ELR (cell line): ENCODE measurements at places on chromosomes 4 and X.

DNA sequence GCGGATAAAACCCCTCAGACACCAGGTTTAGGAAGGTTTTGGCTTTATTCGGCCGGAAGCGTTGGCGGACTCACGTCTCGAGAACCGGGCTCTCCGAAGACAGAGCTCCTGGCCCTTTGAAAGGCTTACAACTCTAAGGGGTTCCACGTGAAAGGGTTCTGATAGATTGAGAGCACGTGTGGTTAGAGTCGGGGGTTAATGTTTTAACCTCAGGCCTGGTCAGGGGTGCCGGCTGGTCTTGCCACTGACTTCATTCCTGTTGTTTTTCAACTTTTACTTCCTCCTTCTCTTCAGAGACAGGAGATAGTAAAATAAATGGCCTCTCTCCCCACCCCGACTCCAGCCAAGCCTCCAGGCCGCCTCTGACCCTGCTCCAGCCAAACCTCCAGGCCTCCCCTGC is 4.7 kb upstream of the ASMT start:
- no peak for DNase-seq

- no peak for DNase-seq
These were observed 528.3 kb upstream of the BOD1L1 start for GRCh38 chr4:14155803-14156202.

- DNase-seq, result peak; percentile 0
These were observed 435.7 kb upstream of the FMR1 start for GRCh38 chrX:147476008-147476407.

DNA sequence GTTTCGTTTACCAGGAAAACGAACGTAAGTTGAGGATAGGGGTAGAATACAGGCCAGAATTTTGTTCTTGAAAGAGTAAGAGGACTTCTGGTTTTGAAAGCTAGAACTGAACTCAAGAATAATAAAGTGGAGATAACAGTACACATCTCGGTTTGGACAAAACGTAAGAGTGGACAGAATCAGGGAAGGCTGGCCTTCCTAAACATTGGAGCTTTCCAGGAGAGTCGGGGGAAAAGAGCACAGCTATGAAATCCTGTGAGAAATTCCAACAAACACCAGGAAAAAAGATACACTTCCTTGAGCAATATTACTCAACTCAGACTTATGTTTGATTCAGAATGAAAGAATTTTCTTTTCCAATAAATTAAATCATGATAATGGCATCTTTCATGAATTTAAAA is 1.2 kb downstream of the CTSO start:
- DNase-seq, result peak; percentile 47

DNA sequence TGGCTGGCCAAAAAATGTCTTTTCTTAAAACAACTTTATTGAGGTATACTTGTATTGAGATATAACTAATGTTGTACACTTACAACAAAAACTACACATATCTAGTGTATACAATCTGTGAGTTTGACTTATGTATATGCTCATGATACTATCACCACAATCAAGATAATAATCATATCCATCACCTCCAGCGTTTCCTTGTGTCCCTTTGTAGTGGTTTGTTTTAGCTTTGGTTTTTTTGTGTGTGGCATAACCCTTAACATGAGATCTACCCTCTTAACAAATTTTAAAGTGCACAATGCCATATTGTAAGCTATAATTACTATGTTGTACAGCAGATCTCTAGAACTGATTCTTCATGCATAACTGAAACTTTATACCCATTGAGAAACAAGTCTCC is 13.4 kb upstream of the PCSK1N start:
- DNase-seq, result no peak

DNA sequence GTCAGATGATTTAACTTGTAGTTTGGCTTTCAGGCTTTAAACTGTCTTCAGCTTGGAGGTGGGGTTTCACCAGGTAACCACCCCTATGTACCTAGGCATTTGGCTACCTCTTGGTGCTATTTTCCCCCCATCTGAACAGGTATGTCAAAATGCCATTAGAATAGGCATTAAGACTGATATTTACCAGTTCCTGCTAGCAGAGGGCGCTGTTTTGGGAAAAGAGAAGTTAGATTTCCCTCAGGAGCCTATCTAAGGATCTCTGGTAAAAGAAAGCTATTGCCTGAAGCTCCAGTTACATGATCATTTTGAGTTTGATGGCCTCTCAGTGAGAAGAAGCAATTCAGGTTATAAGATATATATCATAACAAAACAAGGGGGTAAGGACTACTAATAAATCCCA is 879.1 kb downstream of the SH3BGRL start:
- DNase-seq, result no peak

DNA sequence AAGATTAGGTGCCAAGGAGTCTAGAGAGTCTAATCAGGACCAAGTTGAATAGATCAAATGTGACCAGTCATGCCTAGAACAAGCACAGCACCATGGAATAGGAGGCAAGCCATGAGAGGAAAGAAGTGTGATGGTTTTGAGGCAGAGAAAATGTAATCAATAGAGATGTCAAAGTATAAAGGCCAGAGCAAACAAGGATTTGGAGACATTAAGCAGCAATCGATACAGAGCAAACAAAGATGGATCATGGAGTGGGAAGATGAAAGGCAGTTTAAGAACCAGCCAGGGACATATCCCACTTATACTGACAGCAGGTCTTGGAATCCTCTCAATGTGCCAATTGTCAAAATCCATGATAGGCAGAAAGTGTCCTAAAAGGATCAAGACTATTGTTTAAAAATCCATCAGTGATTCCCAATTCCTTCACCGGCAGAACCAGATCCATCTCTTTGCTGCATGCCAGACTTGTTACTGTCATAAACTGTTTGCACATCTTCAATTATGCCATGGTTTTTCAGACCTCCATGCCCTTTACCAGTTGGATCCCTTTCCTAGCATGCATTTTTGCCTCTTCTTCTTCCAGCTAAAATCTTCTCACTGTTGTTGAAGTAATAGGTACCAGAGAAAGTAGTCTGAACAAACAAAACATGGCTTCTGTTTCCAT is 520.7 kb upstream of the ARX start:
- no peak for DNase-seq

- no peak for DNase-seq
These were observed 69.6 kb downstream of the ADRA2C start for GRCh38 chr4:3835527-3836405.

DNA sequence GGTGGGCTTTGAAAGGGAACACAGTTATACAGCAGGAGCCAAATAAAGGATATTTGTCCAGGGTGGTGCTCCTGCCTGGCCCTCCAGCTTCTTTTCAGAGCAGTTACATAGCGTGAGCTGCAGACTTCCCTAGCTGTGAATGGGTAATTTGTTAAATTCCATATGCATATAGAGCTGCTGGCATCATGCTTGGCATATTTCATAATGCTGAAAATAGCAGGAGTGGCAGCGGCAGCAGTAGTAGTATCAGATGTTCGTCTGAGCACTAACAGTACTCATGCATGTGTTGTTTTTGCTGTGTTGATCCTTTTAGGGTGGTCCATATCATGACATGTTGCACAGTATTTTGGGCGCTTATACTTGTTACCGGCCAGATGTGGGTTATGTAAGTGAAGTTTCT is 33.6 kb upstream of the TADA2B start:
- no peak for DNase-seq

DNA sequence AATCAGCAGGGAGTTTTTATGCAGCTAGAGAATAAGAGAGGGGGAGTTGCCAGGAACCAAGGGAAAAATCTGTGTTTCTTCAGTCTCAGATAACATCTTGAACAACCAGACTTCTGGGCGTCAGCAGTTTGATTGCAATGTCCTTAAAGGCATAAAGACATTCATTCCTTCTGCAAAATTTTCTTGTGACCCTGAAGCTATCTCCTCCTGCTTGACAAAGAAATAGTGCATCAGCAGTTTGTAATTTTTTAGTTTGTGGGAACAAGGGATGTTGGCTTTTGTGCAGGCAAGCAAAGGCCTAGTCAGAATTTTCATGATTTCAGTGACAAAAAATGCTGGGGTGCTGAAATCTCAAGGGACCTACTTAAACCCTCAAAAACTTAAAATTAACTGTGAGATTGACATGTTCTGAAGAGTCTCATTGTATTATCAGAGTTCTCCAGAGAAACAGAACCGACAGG is 125.8 kb upstream of the UNC5C start:
- no peak for DNase-seq

DNA sequence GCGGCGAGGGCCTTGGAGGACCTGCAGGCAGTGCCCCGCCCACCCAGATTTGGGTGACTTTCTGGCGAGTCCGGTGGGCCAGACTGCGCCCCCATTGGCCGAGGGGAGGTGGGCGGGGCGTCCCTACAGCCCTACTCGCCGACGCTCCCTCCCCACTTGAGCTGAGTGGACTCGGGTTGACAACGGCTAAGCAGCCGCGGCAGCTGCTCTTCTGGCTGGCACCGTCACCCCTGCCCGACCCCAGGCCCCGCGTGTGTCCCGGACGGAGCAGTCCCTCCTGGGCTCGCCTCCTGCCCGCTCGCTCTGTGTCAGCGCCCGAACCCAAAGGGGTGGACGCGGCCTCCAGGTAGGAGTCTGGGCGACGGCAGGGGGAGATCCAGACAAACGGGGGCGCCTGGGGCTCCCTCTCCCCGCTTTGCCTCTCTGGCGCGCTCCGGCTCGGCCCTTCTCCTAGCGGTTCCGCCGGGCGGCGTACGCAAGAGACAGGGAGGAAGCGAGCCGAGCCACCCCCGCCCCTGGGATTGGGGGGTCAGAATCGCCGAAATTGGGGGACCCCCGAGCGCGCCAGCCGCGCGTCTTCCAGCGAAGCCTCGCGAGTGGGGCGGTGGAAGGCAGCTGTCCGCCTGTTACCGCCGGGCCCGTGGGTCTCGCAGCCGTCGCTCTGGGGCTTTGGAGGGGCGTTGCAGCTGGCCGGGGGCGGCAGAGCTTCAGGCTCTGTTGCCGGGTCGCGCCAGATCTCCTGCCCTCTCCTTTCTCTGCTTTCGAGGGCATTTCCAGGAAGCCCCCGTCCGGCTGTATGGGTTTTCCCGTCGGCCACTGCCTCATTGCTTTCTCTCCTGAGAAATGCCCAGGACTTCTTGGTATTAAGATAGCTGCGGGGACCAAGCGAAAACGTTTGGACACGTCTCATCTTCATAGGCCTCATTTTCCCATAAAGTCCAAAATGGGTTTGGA is 46.3 kb downstream of the STARD8 start:
- DNase-seq, result peak; percentile 78

DNA sequence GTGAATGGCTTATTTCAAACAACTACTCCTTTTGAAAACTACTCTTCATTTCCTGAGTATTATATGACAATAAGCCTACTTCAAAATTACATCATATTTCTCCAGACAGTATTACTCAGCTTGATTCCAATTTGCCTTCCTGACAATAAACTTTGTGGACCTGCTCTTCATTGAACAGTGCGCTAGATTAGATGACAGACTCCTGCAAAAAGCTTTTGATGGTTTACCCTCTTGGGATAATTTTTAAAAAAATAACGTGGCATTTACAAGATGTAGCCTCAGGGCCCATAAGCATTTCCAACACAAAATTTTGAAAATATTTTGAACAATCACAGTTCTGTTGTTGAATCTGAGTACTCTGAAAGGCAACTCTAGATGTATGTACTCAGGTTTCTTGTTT is 25.9 kb downstream of the MGAT4D start:
- DNase-seq, result no peak

DNA sequence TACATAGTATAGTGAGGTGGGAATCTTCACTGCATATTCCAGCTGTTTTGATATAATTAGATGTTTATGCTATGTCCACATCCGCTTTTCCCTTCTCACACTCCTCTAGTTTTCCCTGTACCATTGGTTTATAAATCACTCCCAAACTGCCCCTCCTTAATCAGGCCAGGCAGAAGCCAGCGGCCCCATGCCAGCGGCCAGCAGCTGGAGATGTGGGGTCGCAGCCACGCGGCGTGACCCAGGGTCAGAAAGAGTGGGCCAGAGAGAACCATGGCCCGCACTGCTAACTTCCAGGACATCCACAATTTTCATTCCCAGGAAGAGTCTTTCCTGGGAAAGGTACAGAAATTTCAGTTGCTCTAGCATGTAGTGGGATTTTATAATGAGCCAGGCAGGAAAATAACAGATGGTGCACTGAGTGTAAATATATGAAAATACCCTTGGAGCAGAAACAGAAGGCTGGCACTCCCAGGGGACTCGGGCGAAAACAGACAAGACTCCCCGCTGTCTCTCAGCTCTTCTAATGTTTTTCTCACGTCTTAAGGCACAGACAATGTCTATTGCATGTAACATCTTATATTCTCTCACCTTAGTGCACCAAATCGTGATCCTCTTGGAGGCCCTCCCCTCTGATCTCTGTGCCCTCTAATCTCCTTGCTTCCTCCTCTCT is 145.9 kb upstream of the ZFP42 start:
- no peak for DNase-seq

DNA sequence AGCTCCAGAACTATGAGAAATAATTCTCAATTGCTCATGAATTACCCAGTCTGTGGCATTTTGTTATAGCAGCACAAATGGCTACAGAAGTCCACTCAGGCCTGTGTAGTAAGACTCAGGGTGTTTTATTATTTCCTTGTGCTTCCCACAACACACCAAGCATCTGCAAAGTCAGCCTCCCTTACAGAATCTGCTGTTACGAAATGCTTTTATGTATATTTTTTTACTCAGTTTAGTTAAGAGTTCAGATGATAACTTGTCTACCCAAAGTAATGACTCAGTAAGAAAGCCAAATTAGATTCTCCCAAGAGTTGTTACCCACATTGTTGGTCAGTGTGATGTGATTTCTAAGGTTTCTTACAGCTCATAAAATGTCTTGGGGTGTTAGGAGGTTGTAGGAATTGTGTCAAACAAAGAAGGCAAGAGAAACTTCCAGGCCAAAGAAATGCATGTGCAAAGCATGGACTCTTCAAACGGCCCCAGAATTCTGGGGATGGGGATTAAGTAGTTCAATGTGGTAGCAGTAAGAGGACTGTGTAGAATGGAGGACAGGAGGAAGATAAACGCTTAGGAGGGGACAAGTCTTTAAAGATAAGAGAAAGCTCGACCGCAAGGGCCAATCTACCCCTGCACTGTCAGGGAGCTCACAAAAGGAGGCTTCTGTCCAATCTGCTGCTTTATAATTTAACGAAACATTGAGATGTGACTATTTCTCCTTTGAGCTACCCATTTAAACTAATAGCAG is 35.4 kb upstream of the TMEM184C start:
- DNase-seq, result no peak

GRCh38 chr4:150140774-150141400 is 62.6 kb downstream of the DCLK2 start:
- peak; percentile 77 for DNase-seq

DNA sequence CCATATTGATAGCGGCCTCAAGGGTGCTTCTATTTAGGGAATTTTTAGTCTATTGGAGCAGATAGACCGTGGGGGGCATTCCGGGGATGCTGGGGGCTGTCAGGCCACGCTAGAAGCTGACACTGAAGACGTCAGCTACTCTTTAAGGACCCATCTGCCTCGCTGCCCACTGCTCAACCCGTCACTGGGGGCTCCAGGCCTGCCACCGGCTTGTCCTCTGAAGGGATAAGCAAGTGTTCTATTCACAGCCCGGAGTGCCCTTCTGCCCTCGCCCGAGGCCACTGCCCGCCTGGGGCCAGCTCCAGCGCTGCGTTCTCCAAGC is 679 bp upstream of the MSL3 start:
- no peak for DNase-seq

- no peak for DNase-seq
These were observed 8.5 kb upstream of the TCEAL9 start for GRCh38 chrX:103347682-103348397.

- DNase-seq, result no peak
These were observed 53.0 kb upstream of the SHISA3 start for GRCh38 chr4:42344309-42344708.

GRCh38 chr4:17468619-17469221 is 43.2 kb downstream of the QDPR start:
- peak; percentile 61 for DNase-seq
